ENCODE measurements at places on chromosomes 7 and 10.
A peak's percentile ranks its signal among the peaks of the same experiment; 100 is the strongest.

GRCh38 chr10:117221156-117221711 is 19.7 kb upstream of the SLC18A2 start:
- DNase-seq = no peak

- no peak for DNase-seq
Observed at GRCh38 chr7:5367661-5368060, 56.0 kb downstream of the TNRC18 start.

DNA sequence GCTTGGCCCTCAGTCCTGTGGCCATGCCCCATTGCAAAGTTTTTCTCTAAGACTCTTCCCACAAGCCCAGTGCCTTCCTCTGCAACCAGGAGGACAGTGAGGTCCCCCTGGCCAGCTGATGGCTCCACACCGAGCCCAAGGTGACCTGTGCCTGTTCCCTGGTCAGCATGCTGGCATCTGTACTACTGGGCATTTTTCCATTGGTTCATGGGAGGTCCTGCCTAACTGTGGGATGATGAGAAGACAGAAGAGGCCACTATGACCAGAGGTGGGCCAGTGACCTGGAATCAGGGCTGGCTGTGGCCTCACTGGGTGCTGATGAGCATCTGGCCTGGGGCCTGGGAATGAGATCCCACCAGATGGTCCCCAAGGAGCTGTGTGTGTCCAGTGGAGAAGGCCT is 20.2 kb downstream of the CALML3 start:
- no peak for DNase-seq

GRCh38 chr10:70729763-70730357 is 55.3 kb downstream of the TBATA start:
- no peak for DNase-seq

DNA sequence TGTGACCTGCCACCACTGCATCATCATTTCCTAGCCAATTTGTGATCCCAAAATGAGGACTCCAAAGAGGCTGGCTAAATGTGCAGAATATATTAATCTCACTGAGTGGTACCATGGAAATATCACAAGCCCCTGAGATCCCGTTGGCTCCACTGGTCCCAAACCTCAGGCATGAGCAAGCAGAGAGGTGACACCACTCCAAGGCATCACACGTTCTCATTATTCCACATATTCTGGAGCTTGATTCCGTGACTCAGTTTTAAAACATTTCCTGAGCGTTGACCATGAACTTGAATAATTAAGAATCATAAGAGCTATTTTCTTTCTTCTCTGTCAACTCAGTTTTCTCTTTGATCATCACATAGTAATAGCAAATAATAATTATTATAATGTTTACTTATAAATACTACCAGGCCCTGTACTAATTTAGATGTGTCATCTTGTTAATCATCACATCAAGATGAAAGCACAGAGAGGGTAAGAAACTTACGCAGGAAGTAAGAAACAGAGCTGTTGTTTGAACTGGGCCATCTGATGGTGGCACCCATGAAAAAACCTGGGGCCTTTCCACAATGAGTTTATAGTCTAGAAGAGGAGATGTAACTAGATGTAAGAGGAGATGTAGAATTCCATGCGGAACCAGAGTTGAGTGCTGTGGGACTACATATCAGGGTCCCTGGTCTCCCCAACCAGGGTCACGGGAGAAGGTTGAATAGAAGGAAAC is 3.5 kb downstream of the APBB1IP start:
- DNase-seq = no peak

DNA sequence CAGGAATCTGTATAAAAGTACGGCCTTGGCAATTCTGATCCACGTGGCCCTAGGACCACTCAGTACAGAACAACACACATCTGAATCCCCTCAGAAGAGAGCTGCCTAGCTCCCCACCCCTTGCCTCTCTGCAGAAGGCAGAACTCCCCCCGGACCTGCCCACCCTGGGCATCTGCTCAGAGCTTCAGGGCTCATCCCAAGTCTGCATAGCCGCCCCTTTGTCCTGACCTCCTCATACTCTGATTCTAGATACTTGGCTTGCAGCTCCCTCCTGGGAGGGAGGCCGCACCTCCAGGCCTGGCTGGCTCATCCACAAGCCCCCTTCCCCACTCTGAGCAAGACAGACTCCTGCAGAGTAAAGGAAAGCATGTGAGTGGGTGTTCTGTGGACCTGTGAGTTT is 49.6 kb downstream of the GRID1 start:
- DNase-seq = no peak

- DNase-seq = no peak
Observed at GRCh38 chr10:13729586-13730305, 143.0 kb downstream of the PRPF18 start.

- DNase-seq = no peak
Observed at GRCh38 chr10:48758411-48758810, 73.7 kb downstream of the WDFY4 start.

DNA sequence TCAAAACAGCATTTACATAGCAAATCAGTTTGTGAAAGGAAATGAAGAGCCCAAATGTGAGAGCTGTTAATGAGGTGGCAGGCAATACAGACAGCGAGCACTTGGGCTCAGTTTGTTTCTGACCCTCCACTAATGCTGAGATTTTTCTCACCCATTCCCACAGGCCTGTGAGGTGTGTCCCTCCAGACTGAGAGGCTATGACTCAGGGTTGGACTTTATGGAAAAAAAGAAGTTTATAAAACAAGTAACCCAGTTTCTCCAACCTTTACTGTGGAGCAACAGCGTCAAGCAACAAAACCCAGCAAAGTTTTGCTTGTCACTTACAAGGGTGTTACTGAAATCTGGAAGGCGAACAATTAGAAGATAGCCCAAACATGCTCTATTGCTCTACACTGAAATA is 4.9 kb upstream of the FEZF1 start:
- no peak for DNase-seq

- DNase-seq = no peak
Observed at GRCh38 chr7:1290026-1290678, 57.5 kb downstream of the UNCX start.

DNA sequence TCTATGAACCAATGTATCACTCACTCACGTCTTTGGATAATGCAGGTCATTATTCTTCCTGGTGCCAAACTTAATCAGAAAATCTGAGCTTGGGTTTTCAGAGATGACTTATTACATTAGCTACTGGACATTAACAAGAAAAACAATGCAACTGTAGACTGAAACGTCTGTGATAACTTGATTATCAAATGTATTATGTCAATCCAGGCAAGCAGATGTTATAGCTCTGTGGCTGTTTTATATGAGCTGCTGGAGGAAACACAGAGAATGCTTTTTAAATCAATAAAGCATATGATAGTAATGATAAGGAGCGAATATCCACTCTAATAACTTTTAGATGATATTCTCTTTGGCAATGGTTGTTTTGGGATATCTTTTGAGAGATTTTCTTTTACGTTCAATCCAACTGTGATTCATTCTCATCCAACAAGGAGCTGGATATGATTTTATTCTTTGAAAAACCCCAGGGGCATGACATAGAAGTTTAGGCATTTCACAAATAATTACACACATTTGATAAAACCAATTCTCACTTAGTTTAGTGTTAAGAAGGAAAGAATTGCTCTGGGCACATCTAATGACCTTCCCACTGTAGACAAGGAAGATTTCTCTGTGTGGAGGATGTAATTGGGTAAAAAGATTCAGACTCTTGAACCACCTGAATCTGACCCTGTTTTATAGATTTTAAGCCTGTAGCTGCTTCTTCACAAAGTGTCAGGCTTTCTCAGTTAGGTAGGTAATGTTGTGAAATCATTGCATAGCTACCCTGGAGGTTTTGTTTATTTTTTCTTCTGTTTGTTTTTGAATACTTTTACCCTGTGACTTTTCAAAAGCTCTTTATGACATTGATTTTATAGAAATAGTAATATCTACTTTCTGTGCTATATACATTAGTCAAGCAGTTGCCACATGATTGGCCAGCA is 1124.7 kb downstream of the DNAJB9 start:
- no peak for DNase-seq

DNA sequence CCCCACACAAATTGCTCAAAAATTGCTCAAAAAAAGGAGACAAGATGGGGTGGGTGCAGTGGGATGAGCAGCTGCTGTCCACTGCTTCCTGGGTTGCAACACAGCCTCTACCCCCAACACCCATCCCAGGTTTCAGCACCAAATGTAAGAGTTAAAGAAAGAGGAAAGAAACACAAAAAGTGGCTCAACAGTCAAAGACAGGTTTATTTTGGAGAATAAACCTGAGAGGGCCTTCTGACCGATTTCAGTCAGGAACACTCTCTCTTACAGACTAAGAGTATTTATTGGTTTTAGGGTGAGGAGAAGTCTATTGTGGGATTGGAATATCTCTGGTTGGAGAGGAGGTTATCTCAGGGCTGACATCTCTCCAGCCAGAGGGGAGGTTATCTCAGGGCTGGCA is 28.4 kb downstream of the OR13A1 start:
- DNase-seq = no peak

DNA sequence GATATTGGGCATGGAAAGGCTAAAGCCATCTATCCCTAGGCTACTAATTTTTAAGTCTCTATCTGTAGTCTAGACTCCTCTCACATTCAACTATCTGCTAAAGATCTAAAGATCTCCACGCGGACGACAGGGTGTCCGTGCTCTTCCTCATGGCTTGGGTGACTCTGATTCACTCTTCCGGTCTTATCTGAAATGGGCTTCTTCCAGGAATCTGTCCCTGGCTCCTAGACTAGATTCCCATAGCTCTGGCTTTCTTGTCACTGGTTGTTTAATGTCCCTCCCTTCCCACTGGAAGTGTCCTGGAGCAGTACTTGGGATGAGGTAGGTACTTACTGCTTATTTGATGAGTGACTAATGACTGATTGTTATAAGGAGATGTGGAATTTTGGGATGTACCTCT is 62.0 kb upstream of the PODXL start:
- DNase-seq = no peak

DNA sequence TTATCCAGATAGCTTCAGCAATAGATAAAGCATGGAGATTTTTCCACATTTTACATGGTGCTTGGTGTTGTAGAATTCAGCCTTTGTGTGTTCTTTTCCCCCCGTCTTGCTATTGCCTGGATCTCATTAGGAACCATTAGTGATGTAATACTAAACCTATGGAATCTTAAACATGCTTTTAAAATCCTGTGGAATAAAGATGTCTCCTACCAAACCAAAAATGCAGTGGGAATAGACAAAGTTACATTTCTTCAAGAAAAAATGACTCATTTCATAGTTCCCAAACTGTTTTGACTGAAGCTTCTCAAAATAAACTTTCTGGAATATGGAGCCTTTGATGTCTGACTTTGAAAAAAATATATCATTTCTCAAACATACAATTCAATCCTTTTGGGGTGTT is 44.0 kb downstream of the CALD1 start:
- DNase-seq = no peak

GRCh38 chr7:101126651-101127459 is at the start of gene SERPINE1:
TSS of gene SERPINE1 (plus strand) at chr7:101127104. CDS start at chr7:101128394, 1,290 bp downstream.
- peak; percentile 22 for DNase-seq

- no peak for DNase-seq
Observed at GRCh38 chr7:22316914-22317313, 40.0 kb downstream of the RAPGEF5 start.

GRCh38 chr10:12419262-12419847 is 70.0 kb downstream of the CAMK1D start:
- DNase-seq = peak; percentile 43

- no peak for DNase-seq
Observed at GRCh38 chr7:134022286-134022911, 104.7 kb upstream of the LRGUK start.

GRCh38 chr10:70589762-70590654 is 12.5 kb downstream of the PRF1 start:
- no peak for DNase-seq

- DNase-seq = no peak
Observed at GRCh38 chr7:4268040-4268965, 413.8 kb upstream of the FOXK1 start.

GRCh38 chr7:129189661-129190310 is 1.4 kb downstream of the SMO start:
- no peak for DNase-seq

DNA sequence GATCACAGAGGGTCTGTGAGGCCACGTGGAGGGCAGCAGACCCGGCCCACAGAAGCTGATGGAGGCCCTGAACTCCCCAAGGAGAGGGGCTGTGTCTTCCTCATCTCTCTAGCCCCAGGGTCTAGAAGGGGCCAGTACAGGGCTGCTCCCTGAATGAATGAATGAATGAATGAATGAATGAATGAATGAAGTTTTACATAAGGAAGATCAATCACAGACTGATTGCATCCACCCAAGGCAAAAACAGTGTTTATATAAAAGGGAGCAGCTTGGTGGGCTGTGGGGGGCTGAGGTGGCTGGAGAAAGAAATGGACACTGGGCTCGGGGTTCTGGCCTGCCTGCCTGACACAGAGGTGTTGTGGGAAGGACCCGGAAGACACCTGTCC is 4.9 kb upstream of the NSUN5 start:
- DNase-seq = no peak

DNA sequence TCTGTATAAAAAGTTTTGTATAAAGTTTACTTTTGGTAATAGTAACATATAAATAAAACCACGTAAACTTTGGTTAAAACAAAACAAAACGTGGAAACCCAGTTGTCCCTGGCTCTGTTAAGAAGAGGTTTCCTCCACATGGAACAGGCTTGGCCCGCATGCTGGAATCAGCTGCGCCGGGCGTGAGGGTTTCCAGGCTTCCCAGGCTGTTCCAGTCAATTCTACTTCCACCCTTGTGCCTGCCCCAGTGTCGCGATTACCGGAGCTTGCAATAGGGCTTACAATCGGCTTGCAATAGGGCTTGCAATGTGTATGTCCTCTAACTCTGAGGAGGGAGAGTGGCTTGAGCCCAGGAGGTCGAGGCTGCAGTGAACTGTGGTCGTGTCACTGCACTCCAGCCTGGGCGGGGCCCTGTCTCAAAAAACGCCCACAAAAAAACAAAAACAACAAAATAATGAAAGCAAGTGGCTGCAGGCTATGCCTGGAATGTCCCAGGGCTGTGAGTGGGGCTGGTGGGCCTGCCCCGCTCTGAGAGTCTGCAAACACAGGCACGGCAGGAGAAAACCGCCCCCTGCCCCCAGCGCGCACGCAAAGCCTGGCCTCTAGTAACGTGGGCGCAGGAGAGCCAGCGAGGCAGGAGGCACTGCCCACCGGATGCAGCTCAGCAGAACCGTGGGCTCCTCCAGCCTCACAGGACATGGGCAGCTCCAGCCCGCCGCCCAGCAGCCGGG is 16.3 kb downstream of the CYP2W1 start:
- DNase-seq = no peak

DNA sequence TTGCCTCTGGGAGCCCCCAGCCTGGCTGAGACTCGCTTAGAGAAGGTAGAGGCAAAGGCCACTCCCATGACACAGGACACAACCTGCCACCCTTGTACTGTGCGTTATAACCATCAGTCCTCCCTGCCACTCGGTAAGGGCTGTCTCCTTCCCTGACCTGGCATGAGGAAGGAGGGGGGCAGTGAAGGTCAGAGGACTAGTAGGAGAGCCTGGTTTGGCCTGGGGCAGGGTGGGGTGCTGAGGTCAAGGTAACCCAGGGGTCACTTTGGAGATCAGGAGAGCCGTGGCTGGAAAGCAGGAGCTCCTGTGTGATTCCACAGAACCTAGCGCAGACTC is 6.9 kb upstream of the TNRC18 start:
- no peak for DNase-seq

DNA sequence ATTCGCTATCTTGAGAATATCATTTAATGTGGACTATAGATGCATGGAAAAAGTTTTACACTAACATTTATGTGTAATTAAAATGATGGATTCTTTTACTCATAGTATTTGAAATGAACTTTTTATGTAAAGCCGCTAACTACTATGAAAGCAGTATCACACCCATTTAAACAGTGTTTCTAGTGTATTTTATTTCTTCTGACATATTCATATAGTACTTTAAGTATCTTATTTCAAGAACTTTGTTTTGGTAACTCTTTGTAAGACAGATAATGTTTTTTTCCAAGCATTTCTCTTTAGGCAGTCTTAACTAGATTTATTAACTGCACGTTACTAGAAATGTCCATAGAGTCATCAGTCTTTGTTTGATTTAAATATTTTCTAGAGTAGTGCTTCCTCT is 12.5 kb upstream of the ARMC3 start:
- DNase-seq = no peak
